ENCODE measurements at places on chromosomes 3 and 15.

DNA sequence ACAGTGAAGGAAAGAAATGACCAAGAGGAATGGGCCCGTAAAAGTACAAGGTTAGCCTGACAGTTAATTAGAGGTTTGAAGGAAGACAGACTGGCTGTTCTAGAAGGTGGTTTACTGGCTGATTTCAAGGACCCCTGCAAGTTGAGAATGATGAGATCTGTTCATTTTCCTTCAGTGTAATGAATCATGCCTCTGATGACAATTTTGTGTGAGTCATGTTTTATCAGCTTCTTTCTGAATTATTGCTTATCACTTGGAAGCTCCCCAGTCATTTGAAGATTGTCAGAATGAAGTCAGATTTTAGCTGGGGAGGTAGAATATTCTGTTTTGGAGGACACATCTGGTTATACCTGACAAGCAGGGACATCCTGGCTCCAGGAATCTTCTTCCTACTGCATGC lies 50.6 kb downstream of the DRD3 start:
- DNase-seq, result no peak

- DNase-seq, result no peak
These were observed 112.2 kb downstream of the CHL1 start for GRCh38 chr3:308597-309321.

DNA sequence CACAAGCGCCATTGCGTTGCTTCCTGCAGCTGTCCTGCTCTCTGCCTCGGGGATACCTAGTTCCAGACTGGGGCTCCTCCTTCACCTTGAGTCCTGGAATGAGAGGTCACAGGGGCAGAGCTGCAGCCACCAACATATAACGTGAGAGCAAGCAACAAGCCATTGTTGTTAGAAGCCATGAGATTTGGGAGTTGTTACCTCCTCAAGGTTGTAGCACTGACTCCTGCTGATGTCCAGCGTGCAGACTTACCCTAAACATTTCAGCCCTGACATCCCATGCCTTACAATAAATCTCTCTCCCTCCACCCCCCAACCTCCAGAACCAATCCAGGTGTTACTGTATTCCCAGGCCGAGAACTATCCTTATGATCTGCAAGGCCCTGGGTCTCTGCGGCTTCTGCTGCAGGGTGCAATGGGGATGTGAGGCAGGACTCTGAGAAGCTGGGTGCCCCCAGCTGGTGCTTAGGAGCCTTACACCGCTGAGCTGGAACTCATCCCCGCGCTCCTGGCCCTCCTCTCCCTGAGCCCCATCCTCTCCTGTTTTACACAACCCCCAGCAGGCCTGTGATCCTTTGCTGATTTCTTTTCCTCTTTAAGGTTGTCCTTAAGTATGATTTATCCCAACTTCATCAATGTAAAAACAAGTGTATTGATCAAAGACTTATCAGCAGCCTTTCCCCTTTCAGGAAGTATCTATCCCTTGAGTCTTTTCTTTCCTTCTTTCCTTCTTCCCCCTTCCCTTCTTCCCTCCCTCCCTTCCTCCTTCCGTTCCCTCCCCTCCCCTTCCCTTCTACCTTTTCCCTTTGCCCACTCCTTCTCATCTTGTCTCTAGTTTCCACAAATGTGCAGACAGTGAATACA lies 84.2 kb upstream of the ABHD2 start:
- DNase-seq, result no peak

DNA sequence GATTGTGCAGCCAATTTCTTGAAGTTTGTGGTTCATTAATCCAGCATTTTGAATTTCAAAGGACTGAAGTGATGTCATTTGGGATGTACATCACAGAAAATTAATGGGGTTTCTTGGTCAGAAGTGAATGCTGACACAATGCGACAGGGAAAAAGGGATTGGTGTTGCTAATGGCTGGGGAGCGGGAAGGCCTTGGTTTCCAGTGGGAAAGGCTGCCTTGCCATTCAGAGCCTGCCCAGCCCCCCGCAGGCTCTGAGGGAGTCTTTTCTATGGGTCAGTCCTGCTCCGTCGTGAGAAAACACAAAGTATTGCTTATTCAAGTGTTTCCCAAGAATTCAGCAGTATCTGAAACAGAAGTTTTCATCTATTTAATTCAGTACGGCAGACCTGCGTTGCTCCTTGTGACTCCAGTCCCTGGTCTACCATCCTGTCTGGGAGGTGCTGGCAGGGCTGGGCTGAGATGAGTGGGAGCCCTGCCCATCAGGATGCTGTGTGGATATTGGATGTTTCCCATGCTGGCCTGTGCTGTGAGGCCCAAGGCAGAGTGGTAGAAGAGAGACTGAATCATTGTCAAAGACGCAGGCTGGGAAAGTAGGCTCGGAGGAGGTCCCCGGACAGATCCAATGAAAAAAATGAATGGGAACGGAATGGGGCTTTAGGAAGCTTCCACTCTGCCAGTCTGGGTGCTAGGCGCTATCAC lies 111.2 kb upstream of the KLHL25 start:
- DNase-seq, result no peak

- DNase-seq, result no peak
These were observed 271.5 kb upstream of the TBL1XR1 start for GRCh38 chr3:177468816-177469215.

DNA sequence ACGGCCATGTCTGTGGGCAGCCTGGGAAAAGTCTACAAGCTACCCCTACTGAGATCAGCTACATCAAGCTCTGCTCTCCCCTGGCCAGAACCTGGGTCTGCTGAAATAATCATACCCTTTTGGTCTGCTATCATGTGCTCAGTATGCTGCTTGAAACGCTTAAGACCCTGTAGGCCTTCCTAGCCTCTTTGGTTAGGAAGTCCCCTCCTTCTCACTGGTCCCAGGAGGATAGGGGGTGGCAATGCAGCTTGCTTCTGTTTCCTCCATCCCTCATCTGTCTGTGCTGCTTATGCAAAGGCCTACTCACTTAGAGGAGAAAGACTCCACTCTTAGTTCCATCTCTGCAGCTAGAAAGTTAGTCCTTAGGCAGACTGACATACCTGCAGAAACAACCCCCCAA lies 118.2 kb upstream of the RASGRP1 start:
- DNase-seq, result no peak

DNA sequence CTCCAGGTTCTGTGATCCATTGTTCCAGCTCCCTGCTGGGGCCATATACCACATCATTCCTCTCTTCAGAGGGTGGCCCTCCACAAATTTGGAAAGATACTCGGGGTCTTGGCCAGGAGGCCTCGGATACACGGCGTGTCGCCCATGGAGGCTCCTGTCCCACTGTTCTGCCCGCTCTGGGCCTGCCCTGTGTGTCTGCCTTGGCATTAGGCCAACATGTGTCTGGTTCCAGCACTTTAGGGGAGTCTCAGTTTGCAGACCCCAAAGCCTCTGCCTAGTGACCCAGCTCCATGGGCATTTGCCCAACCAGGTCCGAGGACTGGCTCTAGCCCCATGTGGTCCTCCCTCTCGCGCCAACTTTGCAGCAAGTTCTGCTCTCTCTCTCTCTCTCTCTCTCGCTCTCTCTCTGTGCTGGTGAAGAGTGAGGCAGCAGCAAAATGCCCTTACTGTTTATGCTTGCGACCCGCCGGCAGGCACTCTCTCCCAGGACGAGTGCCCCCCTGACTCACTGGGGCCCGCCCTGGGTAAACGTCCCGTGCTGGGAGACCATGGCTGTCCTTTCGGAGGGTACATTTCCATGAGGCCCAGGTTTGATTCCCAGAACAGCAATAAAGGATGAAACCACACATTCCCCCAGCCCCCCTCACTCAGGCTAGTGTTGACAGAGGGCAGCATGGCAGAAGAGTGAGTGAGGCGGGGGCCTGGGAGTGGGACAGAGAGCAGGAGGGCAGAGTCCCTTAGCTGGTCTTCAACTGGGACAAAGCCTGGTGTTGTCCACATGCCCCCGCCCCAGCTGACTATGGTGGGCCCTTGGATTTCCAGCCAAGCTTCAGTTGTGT lies 77.9 kb downstream of the ISG20 start:
- no peak for DNase-seq

- no peak for DNase-seq
These were observed 63.2 kb downstream of the MCTP2 start for GRCh38 chr15:94294556-94294955.

- DNase-seq, result no peak
These were observed 113.7 kb upstream of the GOLGA8J start for GRCh38 chr15:29968895-29969561.

GRCh38 chr3:32018757-32019564 lies 37.4 kb downstream of the ZNF860 start:
- no peak for DNase-seq

- no peak for DNase-seq
These were observed 217.0 kb upstream of the ICE2 start for GRCh38 chr15:60695713-60696522.

GRCh38 chr3:45134758-45135521 lies 11.2 kb downstream of the CDCP1 start:
- no peak for DNase-seq
